Activated CD4-positive, alpha-beta T cell treated with anti-CD3 and anti-CD28 coated beads, Interleukin-2, amount 50 U/mL, for 1 hour (primary cell): ENCODE measurements at places on chromosomes 13 and 19.

DNA sequence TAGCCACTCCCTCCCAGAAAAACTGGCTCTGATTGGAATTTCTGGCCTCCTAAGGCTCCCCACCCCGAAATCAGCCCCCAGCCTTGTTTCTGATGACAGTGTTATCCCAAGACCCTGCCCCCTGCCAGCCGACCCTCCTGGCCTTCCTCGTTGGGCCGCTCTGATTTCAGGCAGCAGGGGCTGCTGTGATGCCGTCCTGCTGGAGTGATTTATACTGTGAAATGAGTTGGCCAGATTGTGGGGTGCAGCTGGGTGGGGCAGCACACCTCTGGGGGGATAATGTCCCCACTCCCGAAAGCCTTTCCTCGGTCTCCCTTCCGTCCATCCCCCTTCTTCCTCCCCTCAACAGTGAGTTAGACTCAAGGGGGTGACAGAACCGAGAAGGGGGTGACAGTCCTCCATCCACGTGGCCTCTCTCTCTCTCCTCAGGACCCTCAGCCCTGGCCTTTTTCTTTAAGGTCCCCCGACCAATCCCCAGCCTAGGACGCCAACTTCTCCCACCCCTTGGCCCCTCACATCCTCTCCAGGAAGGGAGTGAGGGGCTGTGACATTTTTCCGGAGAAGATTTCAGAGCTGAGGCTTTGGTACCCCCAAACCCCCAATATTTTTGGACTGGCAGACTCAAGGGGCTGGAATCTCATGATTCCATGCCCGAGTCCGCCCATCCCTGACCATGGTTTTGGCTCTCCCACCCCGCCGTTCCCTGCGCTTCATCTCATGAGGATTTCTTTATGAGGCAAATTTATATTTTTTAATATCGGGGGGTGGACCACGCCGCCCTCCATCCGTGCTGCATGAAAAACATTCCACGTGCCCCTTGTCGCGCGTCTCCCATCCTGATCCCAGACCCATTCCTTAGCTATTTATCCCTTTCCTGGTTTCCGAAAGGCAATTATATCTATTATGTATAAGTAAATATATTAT, 6.1 kb downstream of the FOSB start:
- peak; percentile 57 for DNase-seq

- DNase-seq: no peak
These were observed 5.8 kb downstream of the URI1 start for GRCh38 chr19:29947871-29948270.

DNA sequence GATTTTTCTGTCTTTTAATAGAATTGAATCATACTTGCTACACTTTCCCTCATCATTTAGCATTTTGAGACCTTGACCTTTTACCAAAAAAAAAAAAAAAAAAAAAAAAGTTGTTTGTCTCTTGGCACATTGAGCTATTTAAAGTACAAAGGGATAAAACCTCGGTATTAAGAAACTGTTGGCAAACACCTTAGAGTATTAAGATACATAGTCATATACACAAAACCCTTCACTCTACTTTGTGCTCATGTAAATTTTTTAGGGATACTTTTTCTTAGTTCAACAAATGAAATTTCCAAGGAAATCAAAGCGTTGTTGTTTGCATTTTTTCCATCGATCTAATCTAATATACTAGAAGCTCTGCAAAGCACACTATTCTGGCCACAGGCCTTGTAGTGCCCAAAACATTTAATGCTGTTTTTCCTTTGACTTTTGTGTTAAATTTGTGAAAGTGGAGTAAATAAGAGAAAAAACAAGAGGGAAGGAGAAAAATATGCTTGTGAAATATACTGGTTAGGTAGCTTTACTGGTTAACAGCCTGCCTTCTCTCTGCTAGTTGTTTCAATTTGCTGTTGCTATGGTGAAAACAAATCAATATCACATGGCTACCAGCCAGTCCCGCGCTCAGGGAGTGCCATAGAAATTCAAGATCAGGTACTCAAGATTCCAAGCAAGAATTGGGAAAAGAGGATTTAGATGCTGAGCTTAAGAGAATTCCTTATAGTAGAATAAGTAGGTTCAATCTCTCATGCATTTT, 2.6 kb downstream of the MBNL2 start:
- DNase-seq: peak; percentile 32

GRCh38 chr19:47227352-47228167, 3.4 kb downstream of the BBC3 start:
- no peak for DNase-seq

DNA sequence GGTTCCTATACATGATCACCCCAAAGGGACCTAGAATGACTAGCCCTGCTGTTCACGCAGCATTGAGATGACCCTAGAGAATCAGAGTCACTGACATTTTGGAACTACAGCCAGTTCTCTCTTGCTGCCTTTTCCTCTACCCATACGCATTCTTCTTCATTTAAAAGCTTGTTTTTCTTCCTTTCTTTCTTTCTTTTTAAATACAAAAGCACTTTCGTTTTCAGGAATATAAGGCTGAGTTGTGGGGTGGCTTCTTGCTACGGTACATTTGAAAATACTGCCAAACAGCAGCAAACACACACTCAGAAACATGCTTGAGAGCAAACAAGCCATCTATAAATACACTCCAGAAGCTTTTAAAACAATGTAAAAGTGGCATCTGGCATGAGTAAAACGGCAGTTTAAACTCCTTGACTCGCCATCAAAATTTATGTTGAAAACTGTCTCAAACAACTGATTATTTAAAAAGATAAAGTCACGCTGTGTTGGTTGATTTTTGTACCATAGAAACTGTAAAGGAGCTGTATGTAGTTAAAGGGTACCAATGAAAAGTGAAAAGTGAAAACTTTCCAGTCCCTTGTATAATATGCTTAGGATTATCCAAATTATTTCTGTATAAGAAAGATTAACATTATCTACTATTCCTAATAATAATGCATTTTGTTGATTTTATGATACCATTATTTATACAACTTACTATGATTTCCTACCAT, 95.6 kb downstream of the PCDH9 start:
- DNase-seq: no peak

GRCh38 chr13:114286808-114287207, 5.4 kb downstream of the UPF3A start:
- no peak for DNase-seq

DNA sequence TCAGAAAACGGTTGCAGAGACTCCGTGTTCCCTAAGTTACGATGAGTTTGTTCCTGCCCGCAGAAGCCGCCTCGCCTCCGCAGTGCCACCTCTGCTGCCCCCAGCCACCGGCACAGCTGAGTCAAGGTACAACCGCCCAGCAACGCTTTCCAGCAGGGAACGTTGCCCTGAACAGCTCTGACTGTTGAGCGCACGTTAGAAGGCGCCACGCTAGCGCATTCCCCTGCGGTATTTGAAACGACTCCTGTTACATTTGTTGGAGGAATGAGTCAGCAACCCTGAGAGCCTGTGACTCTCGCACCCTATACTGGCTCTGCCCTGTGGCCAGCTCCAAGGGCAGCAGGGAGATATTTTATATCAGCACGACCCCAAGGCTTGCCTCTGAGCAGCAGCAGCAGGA, 302.8 kb downstream of the TEX29 start:
- no peak for DNase-seq

DNA sequence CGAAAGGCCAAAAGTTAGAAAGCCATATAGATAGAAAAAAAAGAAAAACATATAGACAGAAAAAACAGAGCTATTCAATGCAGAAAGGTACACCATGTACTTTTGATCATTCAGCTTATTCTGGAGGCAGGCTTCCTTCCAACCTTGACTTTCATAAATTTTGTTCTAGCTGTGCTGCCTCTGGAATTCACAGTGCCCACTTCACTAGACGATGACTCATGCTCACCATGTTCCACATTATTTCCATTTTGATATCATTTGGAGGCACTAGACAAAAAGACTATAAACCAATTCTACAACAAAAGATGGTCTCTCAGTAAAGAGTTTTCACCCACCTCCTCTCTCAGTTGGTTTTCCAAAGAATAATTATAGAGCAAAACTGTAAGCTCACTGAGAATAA, 229.0 kb upstream of the IPO5 start:
- DNase-seq: no peak

DNA sequence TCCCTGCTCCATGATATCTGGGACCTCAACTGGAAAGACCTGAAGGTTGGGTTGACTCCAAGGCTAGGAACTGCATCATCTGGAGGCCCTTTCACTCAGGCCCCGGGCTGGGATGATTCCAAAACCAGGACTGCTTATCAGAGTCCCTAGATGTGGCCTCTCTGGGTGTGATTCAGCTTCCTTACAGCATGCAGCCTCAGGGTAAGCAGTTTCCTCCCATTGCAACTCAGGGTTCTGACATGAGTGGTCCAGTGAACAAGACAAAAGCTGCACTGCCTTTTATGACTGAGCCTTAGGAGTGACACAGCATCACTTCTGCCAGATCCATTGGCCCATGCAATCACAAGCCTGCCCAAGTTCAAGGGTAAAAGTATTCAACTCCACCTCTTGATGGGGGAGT, 502.8 kb downstream of the COG6 start:
- no peak for DNase-seq
